Left renal cortex interstitium (tissue), 4 donors: ENCODE measurements at places on chromosomes 6 and 20.

DNA sequence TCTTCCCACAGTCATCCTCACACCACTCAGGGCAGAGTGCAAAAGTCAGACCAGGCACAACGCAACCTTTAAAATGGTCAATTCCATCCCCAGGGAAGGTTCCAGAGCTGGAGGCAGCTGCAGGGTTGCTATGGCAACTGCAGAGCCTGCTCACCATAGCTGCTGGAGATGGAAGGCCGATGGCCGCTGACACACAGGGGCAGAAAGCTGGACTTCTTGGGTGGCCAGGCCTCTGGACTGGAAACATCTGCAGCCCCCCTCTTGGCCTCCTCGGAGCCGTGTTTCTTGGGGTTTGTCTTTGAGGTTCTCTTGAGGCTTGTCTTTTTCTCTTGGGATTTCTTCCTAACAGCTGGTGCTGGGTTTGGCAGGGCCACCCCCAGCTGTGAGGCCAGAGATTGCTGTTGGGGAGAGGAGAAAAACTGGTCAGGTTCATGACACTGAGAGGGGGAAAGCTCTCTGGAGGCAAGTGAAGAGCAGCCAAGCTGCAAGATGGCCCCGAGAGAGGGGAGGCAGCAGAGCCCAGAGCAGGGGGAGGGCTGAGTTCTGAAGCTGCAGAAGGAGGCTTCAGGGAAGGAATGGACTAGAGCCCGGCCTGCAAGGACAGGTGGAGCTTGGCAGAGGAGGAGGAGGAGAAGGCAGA is 10.2 kb downstream of the BNIP5 start:
- peak; percentile 57 for DNase-seq

- DNase-seq, result no peak
Measured at GRCh38 chr20:53069132-53069531, 97.0 kb downstream of the TSHZ2 start.

DNA sequence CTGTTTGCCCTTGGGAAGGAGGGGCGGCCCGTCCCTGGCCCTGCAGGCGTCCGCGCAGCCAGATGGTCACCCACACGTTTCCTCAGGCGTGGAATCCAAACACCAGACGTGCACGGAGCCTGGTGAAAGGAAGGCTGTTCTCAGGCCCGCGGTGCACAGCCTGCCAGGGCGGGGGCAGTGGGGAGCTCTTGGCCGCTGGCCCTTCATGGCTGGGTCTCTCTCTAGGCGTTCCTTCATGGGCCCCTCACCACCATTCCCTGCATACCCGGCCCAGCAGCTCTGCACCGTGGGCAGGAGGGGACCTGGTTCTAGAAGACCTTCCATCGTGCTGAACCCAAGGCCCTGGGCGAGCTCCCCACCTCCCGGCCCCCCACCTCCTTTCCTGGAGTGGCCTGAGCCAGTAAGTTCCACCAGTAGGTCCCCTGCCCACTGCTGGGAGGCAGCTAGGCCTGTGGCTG is 30.4 kb upstream of the SMOC2 start:
- DNase-seq, result no peak

DNA sequence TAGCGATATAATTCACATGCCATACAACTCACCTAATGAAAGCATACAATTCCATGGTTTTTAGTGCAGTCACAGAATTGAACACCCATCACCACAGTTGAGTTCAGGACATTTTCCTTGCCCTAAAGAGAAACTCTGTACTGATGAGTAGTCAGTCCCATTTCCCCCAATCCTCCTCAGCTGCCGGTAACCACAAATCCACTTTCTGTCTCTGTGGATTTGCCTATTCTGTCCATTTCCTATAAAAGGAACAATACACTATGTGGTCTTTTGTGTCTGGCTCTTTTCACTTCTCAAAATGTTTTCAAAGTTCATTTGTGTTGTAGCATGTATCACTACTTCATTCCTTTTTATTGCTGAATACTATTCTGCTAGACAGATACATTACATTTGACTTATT is 67.9 kb upstream of the TGM3 start:
- DNase-seq, result no peak

GRCh38 chr6:14066782-14067406 is 50.7 kb upstream of the CD83 start:
- DNase-seq, result peak; percentile 66

GRCh38 chr20:2210646-2211552 is 84.9 kb upstream of the TGM3 start:
- no peak for DNase-seq

- DNase-seq, result no peak
Measured at GRCh38 chr20:2804041-2804828, 3.8 kb upstream of the CPXM1 start.

DNA sequence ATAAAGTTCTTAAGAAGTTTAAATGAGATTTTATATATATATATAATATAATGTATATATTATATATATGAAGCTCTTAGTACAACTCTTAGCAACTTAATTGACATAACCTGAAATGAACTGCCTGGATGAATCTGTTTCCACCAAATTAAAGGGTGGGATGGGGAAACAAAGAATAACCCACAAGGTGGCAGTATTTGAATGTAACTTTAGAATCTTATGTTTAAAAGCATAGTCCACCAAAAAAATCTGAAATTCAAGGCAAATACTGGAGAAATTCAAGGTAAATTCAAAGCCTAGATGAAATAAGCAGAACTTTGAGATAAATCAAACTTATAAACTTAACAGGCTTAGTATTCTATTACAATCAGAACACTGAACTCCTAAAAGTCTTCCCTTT is 4.4 kb upstream of the IBTK start:
- no peak for DNase-seq

GRCh38 chr20:37542281-37542680 is 14.6 kb upstream of the BLCAP start:
- no peak for DNase-seq

DNA sequence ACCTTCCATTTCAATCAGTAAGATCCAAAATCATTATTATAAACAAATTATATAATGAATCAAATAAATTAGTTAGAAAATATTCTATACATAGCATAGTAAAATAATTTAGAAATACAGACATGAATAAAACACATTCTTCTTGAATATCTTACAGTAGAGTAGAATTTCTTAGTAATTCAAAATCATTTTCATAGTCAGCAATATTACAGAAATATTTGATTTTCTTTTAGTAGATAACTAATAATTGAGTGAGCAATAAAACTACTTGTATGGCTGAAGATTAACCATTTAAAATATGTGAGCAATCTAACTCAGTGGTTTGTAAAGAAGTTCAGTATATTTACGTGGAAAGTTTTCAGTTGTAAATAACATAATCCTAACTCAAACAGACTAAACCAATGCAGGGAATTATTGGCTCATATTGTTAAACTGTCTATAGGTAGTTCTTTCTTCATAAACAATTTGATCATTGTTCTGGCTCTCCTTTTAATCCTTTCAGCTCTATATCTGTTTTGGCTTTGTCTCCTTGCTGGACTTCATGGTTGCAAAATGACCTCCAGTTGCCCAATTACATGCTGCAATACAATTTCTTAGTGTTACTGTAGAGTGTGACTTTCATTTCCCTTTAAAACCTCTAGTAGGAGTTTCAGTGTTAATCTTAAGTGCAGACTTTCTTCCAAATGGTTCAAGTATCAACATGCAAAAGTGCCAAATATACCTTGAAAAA is 307.5 kb downstream of the EYS start:
- DNase-seq, result no peak

DNA sequence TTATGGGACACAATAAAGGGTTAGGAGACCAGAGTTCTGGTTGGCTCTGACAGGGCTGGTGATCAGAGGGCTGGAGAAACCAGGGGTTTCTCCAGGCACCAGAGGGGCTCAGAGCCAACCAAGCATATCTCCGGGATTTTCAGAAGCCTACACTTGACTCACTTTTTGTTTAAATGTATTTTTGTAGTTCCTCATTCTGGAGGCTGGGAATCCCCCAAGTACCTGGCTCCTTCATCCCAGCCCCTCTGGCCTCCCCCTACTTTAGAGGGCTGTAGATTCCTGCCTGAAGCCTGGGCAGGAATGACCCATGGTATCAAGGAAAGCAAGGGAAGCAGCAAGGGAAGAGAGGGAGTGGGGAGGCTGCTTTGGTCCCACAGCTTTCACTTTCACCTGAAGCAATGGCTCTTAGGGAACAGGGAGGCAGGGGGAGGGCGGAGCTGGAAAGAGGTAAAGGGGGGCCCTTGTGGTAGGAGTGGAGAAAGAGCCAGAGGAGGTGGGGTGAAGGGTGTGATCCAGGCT is 973 bp downstream of the CD40 start:
- DNase-seq, result no peak

DNA sequence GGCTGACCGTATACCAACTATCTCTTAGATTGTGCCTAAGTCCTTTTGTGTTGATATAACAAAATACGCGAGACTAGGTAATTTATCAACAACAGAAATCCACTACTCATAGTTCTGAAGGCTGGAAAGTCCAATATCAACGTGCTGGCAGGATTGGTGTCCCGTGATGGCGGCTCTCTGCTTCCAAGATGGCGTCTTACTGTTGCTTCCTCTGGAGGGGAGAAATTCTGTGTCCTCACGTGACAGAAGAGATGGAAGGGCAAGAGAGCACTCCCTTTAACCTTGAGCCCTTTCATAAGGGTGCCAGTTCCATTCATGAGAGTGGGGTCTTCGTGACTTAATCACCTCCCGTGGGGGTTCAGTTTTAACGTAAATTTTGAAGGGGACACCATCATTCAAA is 28.1 kb downstream of the RNF144B start:
- DNase-seq, result no peak

GRCh38 chr20:47280228-47280627 is 76.3 kb downstream of the ZMYND8 start:
- DNase-seq, result no peak
